ENCODE measurements at places on chromosomes 16 and 17. TPM values are rescaled to one million over a fixed set of nuclear protein-coding genes. Genes with fewer than 3 reads are reported as not detected.

DNA sequence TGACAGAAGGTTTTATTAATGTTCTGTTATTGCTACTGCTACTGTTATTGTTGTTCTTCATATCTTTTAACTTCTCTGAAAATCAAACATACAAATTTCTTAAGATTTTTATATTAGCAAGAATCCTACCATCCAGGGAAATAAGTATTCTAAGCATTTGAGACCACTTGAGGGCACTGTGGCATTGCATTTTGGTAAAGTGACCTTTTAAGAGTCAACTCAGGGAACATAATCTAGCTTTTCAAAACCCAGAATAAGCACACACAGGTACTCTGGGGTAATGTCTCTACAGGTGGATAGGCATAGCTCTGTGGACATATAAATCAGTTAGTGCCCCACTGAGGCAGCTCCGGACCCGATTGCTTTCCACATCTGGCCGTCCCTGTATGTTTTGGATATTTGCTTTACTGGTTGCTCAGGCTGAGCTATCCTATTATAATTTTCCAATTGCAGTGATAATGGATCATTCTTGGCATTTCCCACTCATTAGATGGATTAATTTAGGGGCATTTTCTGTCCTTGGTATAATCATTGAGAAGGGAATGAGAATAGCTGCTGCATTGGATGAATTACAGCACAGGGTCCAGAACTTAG is 1425.1 kb upstream of the CDH8 start:
- DNase-seq, result peak; percentile 8

GRCh38 chr17:74199306-74200092 is 4.0 kb upstream of the RPL38 start:
- no peak for DNase-seq

GRCh38 chr17:321386-321941 is 31.1 kb downstream of the RPH3AL start:
- DNase-seq, result no peak

- no peak for DNase-seq
Observed at GRCh38 chr17:4276514-4276913, 12.7 kb upstream of the ANKFY1 start.

CRYM gene
- total RNA-seq, result not detected

DNA sequence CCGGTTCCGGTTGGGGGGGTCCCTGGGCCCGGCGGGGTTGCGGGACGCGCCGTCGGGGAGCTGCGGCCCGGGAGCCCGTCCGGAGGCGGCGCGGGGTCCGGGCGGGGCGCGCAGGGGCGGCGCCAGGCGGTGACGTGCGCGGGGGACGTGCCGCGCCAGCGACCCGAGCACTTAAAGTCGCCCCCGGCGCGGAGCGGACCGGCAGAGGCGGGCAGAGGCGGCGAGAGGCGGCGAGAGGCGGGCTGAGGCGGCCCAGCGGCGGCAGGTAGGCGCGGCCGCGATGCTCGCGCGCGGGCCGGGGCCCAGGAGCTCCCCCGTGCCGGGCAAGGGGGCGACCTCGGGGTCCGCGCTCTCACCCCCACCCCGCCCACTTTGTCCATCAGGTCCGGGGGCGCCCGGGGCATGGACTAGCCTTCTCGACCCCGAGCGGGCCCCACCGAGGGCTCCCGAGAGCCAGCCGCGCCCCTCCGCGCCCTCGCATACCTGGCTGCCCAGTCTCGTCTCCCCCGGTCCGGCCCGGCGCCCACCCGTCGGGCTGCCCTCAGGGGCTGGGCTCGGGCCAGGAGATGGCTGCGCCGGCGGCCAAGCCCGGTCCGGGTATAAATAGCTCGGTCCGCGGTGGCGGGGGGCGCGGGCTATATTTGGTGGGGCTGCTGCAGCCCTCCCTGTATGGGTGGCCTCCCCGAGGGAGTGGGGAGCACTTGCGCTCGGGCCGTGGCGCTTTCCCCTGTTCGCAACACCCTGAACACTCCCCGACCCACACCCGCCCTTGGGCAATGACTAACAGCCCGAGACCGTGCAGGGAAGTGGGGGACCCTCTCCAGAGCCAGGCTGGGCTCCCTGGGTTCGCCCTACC is at the start of gene SLC16A3:
SLC16A3 (plus strand) TSS at position 201 of the 856 bp plus-strand sequence. CDS start 6,967 bp downstream, outside the sequence.
- DNase-seq, result no peak

DNA sequence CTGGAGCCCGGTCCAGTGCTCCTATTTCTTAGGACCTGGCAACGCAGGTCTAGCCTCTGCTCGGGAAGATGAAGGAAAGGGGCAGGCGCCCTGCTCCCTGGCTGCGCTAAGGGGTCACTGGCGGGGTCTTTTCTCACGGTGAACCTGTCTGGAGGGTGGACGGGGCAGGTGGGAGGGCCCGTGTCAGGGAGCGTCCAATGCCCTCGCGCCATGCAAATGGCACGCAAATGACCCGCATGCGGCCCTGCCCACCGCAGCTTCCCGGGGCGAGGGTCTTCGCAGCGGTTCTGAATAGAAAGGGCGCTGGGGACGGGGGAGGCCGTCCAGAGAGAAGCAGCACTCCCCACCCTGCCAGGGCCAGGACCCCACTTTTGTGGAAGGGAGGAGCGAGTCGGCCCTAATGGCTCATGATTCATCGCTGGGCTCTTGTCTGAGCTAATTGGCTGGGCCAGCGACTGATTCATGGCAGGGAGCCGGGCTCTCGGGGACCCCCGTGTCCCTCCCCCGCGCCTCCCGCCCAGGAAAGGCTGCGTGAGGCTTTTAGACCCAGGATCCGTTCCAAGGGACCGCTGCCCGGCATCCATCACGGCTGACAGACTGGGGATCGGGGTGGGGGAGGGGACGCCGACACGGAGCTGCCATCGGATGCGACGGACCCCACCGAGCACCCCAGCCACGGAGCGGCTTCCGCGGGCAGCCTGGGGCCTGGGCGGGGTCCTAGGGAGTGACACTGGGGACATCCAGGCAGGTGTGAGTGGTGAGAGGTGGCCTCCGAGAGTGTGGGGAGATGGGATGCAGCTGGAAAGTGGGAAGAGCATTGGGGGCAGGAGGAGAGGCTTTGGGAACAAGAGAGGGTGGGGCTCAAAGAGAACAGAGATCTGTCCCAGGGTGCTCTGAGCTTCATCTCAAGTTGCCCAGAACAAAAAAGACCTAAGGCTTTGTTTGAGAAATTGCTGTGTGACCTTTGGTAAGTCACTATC is 25.0 kb upstream of the NGFR start:
- DNase-seq, result no peak

- peak; percentile 24 for DNase-seq
Observed at GRCh38 chr16:77169650-77170236, 21.2 kb upstream of the MON1B start.

AIPL1 gene
- not detected for total RNA-seq

- peak; percentile 17 for DNase-seq
Observed at GRCh38 chr16:14196539-14196938, 125.4 kb downstream of the MRTFB start.

- no peak for DNase-seq
Observed at GRCh38 chr17:64077379-64077778, 52.6 kb downstream of the ERN1 start.

GRCh38 chr17:49843774-49844350 is 4.0 kb downstream of the TAC4 start:
- DNase-seq, result no peak

- DNase-seq, result no peak
Observed at GRCh38 chr17:50181144-50181543, 15.3 kb downstream of the SGCA start.

DNA sequence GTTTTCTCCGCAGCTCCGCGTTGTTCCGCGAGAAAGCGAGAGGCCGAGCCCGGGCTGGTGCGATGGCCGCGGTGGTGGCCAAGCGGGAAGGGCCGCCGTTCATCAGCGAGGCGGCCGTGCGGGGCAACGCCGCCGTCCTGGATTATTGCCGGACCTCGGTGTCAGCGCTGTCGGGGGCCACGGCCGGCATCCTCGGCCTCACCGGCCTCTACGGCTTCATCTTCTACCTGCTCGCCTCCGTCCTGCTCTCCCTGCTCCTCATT is 404 bp downstream of the EMC6 start:
- DNase-seq, result no peak

- peak; percentile 82 for DNase-seq
Observed at GRCh38 chr17:76370261-76370993, 14.0 kb upstream of the SPHK1 start.
